ENCODE measurements at places on chromosomes 1 and 21.

DNA sequence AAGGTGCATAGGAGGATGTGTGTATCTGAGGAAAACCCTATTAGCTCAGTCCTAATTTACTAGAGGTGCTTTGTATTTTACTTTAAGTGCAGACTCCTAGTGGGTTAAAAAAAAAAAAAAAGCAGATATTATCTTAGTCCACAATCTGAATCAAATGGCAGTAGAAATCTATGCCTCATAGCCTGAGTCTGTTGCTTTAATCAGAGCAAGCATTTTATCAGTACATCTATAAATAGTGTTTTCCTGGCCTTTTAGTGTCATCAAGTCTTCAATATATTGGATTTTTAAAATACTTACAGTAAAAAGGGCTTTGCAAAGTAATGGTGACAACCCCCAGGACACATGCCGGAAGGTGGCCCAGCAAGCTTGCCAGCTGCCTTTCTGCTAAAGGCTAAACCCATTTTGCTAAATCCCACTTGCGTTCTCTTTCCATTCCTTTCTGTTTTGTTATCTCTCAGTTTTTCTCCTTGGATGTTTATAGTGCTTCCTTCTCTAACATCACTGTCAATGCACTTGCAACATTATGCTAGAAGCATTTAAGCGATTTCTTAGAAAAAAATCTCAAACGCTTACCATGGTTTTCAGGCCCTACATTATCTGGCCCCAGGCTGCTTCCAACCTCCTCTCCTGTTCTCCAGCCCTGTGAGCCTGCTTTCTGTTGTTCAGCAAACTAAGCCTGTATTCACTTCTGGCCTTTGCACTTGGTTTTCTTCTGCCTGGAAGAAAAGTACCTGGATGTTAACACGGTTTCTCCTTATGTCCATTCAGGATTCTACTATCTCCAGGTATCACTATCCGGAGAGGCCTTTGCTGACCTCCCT is 206.3 kb downstream of the PDE4B start:
- DNase-seq = no peak

GRCh38 chr1:116448785-116449385 is 75.8 kb downstream of the ATP1A1 start:
- no peak for DNase-seq

DNA sequence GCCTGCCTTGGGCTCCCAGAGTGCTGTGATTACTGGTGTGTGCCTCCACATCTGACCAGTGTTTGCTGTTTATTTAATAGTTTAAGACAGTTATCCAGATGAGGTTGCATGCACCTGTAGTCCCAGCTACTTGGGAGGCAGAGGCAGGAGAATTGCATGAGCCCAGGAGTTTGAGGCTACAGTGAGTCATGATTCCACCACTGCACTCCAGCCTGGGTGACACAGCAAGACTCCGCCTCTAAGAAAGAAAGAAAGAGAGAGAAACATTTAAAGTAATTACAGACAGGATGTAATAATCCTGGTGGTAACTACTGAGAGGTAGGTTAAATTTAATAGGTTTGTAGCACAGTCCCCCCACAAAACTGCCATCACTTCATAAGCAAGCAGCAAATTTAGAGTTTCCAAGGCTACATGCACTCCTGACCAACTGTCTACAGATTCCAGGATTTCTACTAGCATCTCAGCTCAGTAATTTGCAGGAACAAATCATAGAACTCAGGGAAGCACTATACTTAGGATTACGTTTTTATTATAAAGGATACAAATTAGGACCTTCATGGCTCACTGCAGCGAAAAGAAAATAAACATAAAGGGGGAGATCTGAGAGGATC is 89.6 kb downstream of the PKN2 start:
- no peak for DNase-seq

DNA sequence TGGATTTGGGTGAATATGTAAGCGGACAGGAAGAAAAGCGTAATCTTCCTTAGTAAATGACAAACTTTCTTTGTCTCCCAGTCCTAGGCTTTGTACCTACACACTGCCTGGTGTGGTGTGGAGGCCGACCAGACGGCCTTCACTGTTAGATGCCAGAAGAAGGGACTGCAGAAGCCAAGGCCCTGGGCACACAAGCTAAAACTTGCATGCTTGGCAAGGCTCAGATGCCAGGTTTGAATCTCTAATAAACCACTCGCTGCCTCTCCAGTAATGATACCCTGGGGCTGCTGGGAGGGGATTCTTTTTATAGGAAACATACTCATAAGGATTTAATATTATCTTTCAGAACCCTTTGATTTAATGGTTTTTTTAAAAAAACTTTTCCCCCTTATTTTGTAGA is 263.8 kb downstream of the PTPRC start:
- no peak for DNase-seq

DNA sequence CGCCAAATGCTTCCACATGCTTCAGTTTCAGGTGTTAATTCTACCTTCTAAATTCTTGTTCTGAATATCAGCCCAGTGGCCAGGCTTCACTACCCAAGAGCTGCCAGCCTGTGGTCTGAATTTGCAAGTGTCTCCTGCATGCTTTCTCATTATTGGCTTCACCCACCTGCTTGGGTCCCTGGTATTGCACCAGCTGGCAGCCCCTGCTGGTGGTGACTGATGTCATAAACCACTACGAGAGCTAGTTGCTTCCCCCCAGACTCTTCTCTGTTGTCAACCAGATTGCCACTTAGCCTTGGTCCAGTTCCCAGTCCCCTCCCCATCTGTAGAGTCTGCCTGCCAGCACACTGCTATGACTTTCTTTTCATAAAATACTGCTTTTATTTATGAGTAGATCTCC is 197.7 kb upstream of the DUSP10 start:
- no peak for DNase-seq

- DNase-seq = no peak
Measured at GRCh38 chr1:211376807-211377470, 50.3 kb downstream of the TRAF5 start.

GRCh38 chr1:151134396-151134795 is 12.0 kb downstream of the SEMA6C start:
- no peak for DNase-seq

- DNase-seq = no peak
Measured at GRCh38 chr1:178241837-178242236, 147.9 kb downstream of the RASAL2 start.

- no peak for DNase-seq
Measured at GRCh38 chr1:31497601-31498000, 78.7 kb upstream of the TINAGL1 start.

Measured in KG1 (cell line).